ENCODE measurements at places on chromosomes 6 and 20.

GRCh38 chr6:169556758-169557548 lies 144.9 kb downstream of the WDR27 start:
- no peak for DNase-seq

DNA sequence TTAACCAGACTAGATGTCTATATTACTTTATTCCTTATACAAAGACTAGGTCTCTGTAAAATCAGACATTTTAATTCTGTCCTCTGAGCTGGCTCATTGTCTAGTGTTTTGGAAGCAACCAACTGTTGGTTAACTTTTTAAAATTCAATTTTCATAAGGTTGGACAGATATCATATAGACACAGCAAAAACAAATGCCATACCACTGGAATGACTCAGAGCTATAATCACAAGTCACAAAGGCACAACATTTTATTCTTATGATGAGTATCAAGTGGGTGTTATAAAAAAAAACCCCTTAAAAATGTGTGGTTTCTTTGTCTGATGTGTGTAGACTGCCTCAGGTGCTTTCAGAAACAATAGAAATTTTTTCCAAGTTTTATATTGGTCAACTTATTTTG lies 296.2 kb upstream of the MARCKS start:
- no peak for DNase-seq

DNA sequence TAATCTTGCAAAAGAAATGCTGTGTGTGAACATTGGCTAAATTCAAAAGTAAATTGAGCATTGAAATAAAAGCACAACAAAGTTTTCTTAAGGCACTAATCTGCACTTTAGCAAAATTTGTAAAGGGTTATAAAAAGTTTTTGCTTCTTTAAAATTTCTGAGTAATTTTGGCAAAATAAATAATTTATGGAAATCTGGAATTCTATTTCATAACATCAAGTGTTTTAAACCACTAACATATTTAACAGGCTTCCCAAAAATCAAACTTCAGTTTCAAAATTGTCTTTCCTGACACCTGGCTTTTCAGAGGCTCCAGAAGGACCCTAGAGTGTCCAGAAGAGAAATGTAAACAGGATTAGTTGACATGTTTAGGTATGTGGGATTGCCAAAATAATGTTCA lies 4.5 kb upstream of the RNGTT start:
- DNase-seq = no peak

DNA sequence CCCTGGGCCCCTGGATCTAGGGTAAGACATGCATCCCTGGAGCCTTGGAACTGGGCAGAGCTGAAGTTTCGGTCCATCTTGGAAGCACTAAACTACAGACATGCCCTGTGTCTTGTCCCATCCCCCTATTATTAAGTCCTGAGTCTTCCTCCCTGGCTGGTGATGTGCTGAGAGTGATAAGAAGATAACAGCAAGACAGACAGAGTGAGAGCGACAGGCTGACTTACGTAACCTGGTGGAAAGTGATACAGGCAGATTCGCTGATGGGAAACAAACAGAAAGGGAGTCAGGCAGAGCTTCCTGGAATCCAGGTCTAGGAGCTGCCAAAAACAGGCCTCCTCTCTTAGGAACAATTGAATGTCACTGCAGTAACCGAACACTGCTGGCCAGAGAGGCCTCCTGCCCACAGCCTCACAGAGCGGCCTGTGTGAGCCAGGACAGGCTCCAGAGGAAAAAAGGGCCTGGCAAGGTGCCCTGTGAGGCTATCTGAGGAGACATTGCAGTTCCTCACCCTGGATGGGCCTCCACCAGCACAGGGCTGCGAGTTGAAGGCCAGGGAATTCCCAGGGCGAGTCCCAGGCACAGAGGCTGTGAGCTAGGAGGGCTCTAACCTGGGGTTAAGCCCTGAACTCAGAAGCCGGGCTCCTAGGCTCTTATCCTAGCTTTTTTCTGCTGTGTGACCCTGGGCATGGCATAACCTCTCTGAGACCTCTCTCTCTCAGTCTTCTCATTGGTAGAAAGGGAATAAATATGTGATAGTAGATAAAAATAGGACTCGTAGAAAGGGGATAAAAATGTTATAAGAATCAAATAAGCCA lies 34.2 kb upstream of the B4GALT5 start:
- no peak for DNase-seq
